ENCODE measurements at places on chromosomes 16 and 17.

DNA sequence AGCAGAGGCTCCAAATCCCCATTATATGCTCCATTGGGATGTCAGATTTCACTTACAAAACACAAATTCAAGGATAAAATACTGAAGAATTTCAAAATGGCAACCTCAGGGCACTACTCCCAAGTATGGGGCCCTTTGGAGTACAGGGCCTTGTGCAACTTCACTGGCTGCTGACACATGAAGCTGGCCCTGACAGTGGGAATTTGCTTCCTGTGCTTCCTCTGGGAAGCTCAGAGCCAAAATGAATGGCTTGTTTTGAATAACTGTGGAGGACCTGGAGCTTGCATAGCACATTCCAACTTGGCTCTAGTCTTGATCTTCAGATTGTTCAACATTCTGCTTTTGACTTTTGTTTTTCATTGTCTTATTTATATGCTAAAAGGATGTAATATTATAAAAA lies 52.3 kb upstream of the HNF1B start:
- DNase-seq = no peak

DNA sequence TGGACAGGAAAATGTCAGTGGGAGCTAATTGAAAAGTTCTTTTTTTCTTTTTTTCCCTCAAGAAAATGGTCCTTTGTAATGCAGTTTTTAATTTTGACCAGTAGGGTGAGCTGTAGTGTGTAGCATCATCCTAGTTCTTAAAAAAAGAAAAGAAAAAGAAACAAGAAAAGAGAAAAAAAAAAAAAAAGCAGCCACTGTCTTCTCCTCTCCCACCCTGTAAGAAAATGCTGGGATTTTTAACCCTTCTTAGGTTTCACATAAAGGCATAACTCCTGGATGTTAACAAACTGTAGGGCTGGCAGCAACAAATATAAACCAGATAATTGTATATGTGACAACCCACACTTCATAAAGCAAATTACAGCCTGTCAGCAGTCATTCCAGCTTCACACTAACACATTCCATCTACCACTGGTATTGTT lies 78.1 kb downstream of the SKAP1 start:
- DNase-seq = peak; percentile 10

GRCh38 chr16:2822158-2822495 lies 5.1 kb downstream of the PRSS21 start:
- no peak for DNase-seq

GRCh38 chr17:43845766-43846165 lies 1.2 kb upstream of the CD300LG start:
- DNase-seq = no peak

GRCh38 chr17:30378241-30378824 lies 394 bp upstream of the CPD start:
- DNase-seq = peak; percentile 2

- DNase-seq = no peak
Measured at GRCh38 chr17:72204742-72205141, 83.9 kb downstream of the SOX9 start.

DNA sequence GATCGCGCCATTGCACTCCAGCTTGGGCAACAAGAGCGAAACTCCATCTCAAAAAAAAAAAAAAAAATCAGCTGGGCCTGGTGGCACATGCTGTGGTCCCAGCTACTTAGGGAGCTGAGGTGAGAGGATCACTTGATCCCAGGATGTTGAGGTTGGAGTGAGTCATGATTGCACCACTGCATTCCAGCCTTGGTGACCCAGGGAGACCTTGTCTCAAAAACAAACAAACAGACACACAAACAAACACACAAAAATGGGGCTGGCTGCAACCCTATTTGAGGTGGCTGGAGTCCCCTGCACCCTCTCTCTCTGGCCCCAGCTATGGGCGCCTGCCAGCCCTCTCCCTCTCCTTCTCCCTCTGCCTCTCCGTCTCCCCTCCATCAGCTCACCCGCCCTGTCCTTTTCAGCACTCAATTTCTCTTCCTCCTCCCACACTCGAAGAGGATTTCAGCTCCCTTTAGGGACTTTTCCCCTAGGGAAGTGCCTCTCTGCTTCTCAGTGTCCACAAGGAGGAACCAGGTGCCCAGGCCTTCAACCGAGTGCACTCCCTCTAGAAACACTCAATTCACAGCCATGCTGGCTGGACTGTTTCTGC lies 17.5 kb upstream of the TFAP4 start:
- DNase-seq = peak; percentile 82

- DNase-seq = no peak
Measured at GRCh38 chr17:18327093-18327492, 12.0 kb downstream of the SMCR8 start.

DNA sequence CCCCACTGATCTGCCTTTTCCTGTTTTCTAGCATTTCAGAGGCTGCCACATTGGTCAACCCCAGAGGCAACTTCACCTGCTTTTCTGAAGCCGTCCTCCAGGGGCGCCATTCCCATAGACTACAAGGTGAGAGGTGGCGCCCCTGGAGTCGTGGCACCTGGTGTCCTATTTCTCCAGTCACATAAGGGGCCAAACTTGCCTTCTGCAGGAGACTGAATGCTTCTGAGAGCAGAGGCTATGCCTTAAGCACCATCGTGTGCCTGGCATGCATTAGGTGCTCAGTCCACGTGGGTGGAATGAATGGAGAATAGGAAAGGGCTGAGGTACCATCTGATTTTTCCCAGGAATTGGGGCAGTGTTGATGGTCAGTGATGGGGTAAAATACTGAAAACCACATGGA lies 164.8 kb downstream of the HAPSTR1 start:
- DNase-seq = no peak

GRCh38 chr17:73785496-73785895 lies 141.3 kb upstream of the SDK2 start:
- DNase-seq = no peak

DNA sequence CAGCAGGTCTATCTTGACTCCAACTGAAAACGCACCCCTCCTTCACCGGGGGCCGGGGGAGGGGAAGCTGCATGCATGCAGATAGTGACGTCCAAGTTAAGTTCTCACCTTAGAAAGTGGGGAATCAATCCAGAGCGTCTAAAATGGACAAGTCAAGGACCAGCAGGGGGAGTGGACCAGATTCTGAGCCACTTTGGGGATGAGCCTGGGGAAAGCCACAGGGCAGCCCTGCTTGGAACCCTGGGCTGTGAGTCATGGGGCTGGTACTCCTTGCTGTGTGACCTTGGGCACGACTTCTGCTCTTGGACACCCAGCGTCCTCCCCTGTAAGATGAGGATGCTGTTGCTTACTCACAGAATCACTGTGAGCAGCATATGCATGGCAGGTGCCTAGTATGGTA lies 9.1 kb downstream of the TNFRSF13B start:
- DNase-seq = no peak

DNA sequence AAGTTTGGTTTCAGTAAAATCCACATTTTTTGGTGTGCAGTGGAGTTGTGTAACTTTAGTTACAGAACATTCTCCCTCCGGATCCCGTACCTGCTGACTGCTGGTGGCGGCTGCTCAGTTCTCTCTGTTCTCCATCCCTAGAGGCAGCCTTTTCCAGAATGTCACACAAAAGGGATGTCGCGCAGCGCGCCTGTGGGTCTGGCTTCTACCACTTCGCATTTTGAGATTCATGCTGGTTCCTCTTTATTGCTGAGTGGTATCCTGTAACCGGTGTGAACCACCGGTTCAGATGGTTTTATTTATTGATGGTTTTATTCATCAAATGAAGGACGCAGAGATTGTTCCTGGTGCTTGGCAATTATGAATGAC lies 981 bp upstream of the CEP131 start:
- DNase-seq = no peak

DNA sequence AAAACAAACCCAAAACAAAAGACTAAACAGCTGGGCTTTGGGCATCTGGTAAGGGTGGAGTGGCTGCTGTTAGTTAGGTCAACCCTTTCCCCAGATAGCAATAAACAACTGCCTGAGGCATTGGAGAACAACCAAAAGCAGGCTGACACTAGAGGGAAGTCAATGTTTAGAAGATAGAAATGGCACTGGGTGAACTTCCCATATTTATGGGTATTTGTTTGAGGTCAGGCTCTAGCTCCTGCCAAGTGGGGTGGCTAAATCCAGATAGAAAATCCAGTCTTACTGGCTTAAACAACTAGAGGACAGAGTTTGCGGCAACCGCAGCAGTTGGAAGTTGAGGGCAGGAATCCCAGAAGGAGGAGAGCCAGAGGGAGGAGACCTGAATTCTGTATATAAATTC lies 79.4 kb downstream of the SDK2 start:
- DNase-seq = no peak

DNA sequence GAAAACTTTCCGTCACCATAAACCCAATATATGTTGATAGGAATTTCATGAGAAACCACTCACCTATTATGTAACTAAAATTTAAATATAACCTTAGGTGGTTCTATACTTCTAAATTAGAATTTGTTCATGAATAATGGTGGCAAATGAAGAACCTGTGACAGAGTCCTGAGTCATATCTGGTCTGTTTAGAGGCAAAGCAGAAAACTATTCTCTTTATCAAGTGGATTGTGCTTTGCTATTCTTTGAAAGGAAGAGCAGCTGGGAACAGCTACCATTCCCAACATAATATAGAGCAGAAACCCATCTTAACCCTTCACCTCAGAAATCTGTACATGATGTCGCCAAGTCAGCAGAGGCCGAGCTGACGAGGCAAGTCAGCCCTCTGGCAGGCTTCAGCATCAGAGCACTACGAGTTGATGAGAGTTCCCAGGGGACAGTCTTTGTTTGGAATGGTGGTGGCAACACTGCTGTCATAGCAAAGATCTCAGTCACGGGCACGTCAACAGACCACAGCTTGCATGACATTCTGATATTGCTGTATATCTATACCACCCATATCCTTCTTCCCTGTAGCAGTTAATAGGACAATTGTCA lies 631.9 kb upstream of the CA10 start:
- no peak for DNase-seq

DNA sequence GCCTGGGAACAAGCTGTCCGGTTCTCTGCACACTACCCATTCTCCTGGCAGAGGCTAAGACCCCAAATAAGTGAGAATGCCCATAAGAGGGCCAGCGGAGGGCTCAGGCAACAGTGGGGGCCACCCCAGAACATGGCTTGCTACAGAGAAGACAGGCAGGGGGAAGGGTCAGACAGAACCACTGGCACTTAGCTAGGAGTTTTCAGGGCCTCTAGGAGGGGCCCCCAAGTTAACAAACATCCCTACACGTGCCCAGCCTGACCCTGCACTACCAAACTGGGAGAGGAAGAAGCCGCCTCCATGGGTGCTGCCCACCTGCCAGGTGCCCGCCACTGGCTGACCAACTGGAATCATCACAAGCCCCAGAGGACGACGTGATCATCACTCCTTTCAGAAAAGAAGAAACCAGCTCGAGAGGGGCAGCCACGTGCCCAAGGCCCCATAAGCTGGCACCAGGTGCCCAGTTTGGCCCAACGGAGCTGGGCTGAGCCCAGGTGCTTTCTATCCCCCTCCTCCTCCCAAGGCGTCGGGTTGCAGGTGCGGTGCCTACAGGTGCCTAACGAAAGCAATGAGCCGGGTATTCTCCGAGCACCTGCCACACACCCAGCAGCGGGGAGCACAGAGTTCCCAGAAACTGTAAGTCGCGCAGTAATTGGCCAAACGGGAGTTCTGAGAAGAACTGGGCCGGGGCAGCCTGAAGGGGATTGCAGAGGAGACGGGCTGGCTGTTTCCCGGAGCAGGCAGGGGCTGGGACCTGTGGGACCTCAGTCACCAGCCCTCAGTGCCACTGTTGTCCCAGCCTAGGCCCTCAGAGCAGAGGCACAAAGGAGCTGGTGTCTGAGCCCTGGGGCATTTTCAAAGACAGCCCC lies 13.2 kb downstream of the RPH3AL start:
- DNase-seq = no peak

DNA sequence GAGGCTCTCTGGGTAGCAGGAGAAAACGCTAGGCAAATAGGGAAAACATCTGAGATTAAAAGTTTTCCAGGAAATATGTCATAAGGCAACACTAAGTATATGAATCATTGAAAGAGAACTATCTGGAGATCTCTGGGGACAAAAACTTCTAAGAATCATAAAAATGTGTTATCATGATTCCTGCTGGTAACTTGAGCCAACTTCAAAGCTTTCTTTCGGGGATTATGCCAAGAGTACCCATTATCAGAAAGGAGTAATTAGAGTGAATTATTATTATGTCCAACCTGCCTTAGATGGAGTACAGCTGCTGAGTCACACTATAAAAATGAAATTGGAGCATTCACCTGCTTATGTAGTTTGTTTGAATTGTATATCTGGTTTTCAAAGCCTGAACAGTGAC lies 488.5 kb upstream of the SOX9 start:
- DNase-seq = no peak

DNA sequence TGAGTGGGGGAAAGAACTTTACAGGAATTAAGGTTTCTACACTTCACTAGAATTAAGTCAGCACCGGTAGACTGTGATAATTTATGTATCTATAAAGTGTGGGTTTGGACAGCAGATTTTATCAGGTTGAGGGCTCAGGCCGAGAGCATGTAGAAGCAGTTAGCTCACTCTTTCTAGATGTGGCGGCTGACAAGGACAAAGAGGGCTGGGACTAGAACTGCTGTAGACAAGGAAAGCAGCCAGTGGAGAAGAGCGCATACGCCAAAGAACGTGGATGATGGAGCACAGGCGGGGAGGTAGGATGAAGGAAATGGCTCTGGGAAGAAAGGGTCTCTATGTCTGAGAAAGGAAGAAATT lies 504 bp upstream of the GOSR1 start:
- DNase-seq = peak; percentile 1

GRCh38 chr16:1195393-1195666 lies 29.7 kb downstream of the TPSG1 start:
- no peak for DNase-seq

- DNase-seq = peak; percentile 50
Measured at GRCh38 chr16:27505297-27506236, 44.1 kb downstream of the GTF3C1 start.

GRCh38 chr16:14013145-14013570 lies 58.0 kb upstream of the MRTFB start:
- no peak for DNase-seq

GRCh38 chr16:85959686-85960085 lies 60.7 kb downstream of the IRF8 start:
- DNase-seq = no peak

- no peak for DNase-seq
Measured at GRCh38 chr17:74369221-74369620, 1.9 kb downstream of the GPR142 start.

DNA sequence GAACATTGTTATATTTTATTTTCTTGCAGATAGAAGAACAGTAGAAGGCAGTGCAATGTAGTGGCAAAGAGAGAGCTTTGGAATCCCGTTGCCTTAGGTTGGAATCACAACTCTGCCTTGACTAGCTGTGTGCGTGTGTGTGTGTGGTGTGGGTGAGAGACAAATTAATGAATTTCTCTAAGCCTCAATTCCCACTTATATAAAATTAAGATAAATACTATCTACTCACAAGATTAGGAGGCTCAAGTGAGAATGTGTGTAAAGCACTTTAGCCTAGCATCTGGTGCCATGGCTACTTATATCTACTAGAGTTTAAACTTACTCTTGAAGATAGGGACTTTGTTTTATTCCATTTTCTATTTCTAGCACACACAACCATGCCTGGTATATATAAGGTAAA lies 12.8 kb downstream of the CPD start:
- DNase-seq = no peak

- DNase-seq = no peak
Measured at GRCh38 chr17:19334331-19334730, 28.2 kb downstream of the B9D1 start.

GRCh38 chr16:12573730-12574383 lies 229.8 kb downstream of the CPPED1 start:
- DNase-seq = no peak
